ENCODE measurements at places on chromosomes 16 and 17.

GRCh38 chr17:9002227-9002605 lies 19.1 kb upstream of the NTN1 start:
- DNase-seq, result no peak

DNA sequence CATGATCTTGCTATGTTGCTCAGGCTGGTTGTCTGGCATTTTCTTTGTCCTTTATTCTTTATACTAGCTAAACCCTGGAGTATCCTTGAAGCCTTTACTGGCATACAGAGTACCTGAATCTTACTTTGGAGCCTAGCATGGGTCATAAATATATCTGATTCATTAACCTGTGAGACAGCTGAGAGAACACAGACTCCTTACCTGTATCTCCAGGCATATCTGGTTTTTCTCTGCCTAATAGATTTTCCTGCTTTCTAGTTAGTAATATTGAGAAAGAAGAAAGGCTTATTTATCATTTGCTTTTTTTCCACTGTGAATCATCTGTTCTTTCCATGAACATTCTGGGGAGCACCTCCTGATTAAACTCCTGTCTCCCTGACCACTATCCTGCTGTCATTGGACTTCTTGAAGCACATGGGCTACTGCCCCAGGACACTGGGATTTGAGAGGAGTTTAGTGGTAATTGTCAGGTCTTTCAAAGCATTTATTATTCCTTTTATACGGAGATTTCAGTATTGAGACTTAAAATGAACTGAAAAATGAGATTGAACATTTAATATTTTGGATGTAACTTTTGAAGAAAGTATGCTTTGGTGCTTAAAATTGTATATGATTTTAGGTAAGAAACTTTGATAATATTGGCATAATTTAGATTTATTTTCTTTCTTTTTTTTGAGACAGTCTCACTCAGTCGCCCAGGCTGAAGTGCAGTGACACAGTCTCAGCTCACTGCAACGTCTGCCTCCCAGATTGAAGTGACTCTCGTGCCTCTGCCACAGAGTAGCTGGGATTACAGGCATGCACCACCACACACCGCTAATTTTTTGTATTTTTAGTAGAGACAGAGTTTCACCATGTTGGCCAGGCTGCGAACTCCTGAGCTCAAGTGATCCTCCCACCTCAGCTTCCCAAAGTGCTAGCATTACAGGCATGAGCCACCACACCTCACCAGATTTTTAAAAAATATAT lies 8.6 kb downstream of the PDP2 start:
- DNase-seq, result no peak

DNA sequence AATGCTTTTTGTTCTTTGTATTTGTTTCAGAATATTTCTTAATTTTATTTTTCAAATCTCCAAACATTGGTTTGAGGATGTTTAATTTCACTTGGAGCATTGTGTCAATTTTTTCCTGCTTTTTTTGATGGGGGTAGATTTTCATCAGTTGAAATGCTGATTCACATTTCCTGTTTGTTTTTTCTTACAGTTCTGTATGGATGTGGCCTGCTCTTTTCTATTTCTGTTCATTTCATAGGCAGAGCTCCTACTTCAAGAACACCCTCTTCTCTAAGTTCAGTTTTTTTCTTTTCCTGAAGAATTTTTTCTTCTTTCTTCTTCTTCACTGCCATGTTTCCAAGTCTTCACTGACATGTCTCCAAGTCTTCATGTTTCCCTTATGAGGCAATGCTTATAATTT lies 8.8 kb downstream of the MBTD1 start:
- DNase-seq, result no peak

GRCh38 chr16:28569021-28569420 lies 15.3 kb downstream of the SGF29 start:
- DNase-seq, result no peak

- DNase-seq, result no peak
Observed at GRCh38 chr16:12091569-12092543, 115.3 kb downstream of the SNX29 start.

GRCh38 chr16:25729188-25729915 lies 37.6 kb downstream of the HS3ST4 start:
- no peak for DNase-seq

GRCh38 chr17:60535382-60536279 lies 9.6 kb upstream of the APPBP2 start:
- DNase-seq, result no peak

DNA sequence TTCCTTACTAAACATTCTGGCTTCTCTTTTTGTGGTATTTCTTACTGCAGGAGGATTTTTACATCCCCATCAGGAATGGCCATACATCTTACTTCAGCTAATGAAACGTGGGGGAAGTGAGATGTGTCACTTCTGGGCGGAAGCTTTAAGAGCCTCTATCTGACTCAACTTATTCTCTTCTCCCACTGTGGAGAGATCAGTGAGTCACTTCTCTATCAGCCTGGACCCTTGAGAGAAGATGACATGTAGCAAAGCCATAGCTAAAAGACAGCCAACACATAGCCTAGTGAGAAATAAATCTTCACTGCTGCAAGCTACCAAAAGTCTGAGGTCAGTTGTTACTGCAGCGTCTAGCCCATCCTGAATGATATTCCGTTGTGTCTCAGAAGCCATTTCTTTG lies 1066.7 kb upstream of the RBFOX1 start:
- DNase-seq, result no peak

DNA sequence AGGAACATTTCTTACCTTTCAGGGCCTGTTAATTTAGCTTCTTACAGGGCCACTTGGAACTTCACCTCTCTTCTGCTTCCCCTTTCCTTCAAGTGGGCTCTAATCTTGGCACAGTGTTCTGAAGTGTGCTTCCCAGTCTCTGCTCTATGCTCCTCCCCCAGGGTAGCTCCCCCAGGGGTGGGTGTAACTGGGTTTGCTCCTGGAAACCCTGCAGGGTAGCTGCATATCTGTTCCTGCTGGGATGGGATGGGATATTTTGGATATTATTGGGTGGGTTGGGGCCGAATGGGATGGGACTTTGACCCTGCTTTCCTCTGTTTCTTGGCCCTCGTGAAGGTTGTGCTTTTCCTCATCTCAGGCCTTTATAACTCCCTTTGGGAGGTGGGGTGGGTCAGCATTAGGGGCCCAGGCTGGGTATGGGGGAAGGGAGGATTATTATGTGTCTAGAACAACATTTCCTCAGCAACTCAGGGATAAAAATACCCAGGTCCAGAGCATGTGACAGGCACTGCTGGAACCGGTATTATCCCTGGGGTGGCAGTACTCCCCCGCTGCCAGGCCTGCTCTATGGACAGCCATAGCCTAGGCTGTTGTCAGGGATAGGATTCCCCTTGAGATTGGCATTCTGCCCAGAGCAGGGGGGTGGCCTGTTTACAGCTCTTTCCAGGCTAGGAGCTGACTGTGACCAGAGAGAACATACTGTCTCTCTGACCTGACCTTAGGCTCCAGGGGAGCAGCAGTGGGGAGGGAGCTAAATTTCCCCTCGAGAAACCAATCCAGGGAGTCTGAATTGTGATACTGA lies 5.0 kb downstream of the NFE2L1 start:
- DNase-seq, result no peak

GRCh38 chr16:4870138-4870671 lies 22.9 kb downstream of the UBN1 start:
- DNase-seq, result no peak

DNA sequence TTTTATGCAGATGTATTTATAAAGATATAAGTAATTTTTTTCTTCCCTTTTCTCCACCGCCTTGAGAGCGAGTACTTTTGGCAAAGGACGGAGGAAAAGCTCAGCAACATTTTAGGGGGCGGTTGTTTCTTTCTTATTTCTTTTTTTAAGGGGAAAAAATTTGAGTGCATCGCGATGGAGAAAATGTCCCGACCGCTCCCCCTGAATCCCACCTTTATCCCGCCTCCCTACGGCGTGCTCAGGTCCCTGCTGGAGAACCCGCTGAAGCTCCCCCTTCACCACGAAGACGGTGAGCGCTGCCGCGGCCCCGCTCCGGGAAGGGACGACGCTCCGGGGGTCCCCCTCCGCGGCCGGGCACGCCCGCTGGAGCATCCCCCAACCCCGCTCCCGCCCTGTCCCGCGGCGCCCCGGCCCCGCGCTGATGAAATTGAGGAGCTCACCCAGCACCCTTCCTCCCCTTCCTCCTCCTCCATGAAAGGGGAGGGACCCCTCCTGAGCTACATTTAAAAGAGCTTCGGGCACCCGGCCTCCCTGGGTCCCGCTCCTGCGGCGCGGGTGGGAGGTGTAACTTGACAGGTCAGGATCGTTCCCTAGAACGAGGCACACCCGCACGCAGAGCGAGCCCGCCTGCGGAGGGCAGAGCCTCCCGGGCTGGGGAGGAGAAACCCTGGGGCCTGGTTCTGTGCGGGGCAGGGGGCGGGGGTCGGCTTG lies 706 bp downstream of the HLF start:
- DNase-seq, result peak; percentile 31

GRCh38 chr16:31333686-31334649 lies 21.0 kb upstream of the ITGAX start:
- no peak for DNase-seq

DNA sequence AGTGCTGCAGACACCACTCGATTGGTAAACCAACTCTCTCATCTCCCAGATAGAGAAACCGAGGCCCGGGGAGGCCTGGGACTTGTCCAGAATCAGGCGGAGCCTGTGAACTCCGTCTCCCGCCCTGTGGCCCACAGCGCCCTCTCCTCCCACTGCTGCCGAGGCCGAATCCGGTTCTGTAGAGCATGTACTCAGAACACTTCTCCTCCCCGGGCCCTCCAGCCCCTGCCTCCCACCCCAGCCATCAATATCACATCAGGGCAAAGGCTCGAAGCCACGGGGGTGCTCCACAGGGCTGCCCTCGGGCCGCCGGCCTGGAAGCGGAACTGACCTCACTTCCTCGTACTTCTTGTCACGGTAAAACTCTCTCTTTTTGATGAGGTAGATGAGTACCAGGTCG lies 13.0 kb downstream of the EMC6 start:
- DNase-seq, result no peak

DNA sequence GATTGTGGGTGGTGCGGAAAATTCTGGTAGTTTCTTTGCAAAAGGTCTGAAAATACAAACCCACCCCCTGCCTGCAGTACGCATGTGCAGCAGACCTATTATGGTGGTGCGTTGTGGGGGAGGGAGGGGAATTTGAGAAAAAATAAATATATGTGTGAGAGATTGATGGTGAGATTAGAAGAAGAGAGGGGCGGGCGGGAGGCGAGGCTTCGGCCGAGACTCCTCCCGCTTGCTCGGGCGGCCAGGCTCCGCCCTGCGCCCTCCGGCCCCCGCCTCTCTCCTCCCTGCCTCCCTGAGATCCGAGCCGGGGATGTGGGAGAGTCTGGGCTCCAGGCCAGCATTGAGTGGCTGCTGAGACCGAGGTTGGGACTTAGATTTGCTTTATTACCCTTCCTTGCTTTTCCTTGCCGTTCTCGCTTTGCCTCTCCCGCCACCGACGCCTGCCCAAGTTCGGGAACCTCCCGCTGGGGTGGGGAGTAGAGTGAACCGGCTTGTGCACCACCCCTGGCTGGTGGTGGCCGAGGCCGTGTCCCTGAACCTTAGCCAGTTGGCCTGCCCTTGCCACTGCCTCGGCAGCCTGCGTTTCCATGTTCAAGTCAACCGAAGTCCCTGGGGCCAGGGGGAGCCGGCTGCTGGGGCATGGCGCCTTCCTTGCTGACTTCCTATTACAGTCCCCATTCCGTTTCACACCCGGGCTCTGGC lies 956 bp upstream of the CHD3 start:
- DNase-seq, result peak; percentile 88

- no peak for DNase-seq
Observed at GRCh38 chr17:57684711-57685498, 60.2 kb downstream of the CCDC182 start.

GRCh38 chr17:56203430-56203829 lies 50.2 kb downstream of the ANKFN1 start:
- DNase-seq, result no peak

DNA sequence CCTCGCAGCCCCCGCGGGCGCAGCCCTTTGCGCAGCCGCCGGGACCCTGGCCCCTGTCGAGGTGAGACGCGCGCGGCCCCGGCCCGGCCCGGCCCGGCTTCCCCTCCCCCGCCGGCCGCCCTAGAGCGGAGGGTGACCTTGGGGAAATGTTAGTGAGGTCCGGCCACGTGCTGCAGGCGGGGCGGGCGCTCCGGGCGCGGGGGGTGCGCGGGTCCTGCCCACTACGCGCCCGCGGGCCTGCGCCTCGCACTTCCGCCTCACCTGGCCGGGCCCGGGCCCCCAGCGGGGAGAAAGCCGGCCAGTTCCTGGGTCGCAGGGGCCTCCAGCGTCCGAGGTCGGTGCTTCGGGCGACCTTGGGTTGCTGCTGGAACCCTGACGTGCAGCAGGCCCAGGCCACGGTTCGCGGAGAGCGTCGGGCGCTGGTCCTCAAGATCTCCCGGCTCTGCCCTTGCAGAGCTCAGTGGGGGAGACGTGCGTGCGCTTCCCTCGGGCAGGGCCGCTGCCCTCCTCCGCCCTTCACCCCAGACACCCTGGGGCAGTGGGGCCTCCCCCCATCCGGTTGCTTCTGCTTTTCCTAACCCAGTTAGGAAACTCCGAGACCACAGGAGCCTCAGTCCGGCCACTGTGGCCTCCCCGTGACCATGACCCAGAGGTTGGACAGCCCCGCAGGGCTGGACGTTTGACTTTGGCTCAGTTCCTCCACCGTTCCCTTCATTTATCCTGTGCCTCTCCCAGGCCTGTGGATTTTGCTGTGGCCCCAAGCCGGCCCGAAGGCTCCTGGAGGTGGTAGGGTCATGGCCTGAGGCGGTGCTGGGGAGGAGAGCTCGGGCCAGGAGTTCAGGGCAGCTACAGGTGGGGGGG lies 791 bp downstream of the MCRIP2 start:
- DNase-seq, result peak; percentile 60

DNA sequence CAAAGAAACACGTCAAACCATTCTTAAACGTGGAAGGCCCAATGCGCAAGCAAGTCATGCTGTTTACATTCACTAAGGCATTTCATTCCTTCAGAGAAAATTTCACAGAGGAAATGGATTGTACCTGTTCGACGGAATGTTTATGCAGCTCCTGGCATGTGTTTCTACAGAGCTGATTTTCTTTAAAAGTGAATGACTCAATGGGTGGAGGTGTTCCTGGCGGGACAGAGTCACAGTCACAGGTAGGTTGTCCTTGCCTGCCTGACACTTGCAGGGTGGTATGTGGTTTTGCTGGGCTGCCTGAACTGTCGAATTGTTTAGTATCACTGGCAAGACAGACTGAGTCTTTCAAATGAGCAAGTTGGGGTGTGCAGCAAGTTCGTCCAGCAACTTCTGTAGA lies 11.6 kb downstream of the PALB2 start:
- DNase-seq, result no peak

DNA sequence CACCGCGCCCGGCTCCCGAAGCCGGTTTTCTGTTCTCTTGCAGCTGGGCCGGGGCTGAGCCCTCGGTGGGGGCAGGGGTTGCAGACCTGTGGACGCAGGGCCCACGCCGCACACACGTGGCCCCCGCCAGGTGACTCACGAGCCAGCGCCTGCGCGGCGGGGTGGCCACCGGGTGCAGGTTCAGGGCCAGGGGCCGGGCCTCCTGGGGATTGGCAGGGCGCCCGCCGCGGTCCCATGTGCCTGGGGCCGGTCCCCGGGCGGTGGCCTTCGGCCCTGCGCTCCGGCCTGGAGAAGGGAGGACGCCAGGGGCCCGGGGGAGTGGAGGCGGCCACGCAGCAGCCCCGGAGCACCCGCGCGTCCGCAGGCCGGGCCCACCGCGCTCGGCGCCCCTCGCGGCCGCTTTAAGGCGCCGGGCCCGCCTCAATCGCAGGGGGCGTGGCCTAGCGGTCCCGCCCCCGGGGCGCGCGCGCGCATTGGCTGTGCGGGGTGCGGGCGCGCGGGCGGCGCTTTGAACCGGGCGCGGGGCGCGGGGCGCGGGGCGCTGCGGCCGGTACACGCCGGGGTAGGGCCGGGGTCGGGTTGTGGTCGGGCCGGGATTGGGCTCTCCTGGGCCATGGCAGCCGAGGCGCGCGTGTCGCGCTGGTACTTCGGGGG lies at the start of gene SLC25A10:
Gene SLC25A10, plus strand, starts transcription at position 471 of the 654 bp plus-strand sequence. Its CDS starts 143 bp downstream, at position 614.
- DNase-seq, result peak; percentile 87

- peak; percentile 68 for DNase-seq
Observed at GRCh38 chr16:50282010-50282538, 15.7 kb downstream of the ADCY7 start.
